Esophagus squamous epithelium (tissue), 5 donors: ENCODE measurements at places on chromosomes 2 and 18. TPM values are rescaled to one million over a fixed set of nuclear protein-coding genes. Genes with fewer than 3 reads are reported as not detected.

DNA sequence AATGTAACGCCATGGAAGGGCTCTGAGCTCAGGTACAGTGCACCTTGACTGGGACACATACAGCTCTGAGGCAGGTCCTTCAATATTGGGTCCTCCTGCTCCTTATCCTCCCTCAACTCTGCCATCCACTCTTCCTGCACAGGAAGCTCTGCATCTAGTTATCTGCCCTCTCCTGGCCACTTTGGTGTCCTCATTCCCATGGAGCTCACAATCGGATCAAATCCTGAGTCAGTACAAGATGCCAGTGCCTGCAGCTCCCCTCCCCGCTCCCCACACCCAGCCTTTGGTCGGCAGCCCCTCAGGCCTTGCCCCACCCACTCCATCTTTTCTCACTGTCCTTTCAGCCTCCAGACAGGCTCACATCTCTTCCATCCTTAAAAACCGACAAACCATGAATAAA is 58.0 kb downstream of the LRRFIP1 start:
- DNase-seq, result no peak

DNA sequence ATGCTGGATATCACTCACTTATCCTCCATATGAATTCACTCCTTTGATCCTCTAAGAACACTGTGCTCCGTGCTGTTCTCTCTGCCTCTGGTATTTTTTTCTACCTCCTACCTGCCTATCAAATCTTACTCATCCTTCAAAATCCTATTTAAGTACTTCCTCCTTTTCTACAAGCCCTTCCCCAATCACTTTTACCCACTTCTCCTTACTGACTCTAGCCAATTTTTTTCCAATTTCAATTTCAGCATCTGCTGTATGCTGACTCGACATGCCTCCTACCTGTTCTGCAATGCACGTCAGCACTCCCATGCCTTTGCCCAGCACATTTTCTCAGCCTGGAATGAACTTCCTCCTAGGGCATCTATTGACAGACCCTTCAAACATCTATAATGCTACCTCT is 37.3 kb upstream of the LNPK start:
- DNase-seq, result no peak

DNA sequence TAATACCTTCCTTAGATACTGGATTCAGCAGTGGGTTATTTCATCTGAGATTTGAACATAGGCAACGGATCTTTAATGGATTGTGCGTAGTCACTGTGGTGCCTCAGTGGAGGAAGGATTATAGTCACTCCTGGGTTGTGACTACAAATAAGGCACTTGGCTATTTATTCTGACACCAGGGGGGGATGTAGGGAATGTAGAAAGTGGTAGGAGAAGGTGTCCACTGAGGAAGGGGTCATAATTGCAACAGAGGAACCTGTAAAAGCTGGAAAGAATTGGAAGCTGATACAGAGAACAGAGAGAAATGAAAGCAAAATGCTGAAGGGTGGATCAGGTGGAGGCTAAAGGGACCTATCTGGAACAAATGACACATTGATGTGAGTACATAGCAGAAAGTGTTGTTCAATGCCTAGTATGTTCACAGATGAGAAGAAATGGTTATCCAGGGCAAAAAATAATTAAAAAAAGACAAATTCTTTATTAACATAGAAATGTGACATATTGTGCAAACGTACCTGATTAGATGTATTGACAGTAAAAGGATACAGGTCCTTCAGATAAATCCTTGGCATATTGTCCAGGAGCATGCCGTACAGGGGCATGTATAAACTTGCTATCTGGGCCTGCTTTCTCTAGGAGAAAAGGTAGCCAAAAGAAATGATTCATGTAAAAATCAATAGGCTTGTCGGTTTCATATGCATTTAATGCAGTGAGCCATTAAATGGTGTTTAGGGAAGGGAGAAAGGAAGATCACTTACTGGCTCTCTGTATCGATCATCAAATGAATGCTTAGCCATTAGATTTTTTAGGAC is 91.2 kb upstream of the CCDC195 start:
- DNase-seq, result no peak

- DNase-seq, result no peak
Measured at GRCh38 chr2:21710031-21710430, 586.3 kb downstream of the TDRD15 start.

DNA sequence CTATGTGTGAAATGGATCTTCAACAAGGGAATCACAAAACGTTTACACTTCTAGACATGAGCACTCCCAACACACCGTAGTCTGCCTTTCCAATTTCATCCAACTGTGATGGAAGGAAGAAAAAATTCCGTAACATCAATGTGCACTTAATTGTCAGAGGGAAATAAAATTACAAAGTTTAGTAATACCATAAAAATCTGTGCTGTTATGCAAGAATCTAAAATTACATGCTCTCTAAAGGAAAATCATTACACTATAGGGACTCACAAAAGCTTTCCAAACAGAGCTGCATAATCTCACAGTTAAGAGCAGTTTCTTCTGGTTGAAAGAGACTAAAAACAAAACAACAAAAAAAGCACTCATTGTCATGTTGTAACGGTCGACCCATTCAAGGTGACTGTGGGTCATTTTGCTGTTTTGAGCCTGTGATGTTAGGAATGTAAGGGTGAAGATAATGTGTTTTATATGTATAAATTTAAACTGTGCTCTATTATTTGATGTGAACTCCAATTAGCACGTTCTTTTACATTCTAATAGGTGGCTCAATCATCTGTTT is 698.0 kb downstream of the TDRD15 start:
- DNase-seq, result no peak

DNA sequence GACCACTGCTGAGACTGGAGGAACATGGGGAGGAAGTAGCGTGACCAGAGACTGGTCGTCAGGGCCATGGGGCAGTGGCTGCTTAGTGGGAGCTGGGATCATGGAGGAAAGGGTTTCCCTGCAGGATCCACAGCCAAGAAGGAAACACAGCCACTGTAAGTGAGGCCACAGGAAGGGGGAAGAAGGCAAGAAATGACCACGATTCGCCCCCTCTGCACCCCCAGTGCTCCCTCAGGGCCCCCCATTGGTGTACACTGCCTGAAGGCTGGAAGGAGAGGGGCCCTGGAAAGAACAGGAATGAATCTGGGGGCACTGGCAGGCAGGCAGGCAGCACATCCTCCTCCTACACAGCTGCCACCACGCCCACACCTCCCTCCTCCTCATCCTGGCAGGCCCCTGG is 62.5 kb upstream of the RMDN2 start:
- no peak for DNase-seq

- no peak for DNase-seq
Measured at GRCh38 chr2:208358758-208359631, 47.6 kb upstream of the PTH2R start.

- DNase-seq, result no peak
Measured at GRCh38 chr2:68940369-68940768, 12.3 kb downstream of the GKN2 start.

DNA sequence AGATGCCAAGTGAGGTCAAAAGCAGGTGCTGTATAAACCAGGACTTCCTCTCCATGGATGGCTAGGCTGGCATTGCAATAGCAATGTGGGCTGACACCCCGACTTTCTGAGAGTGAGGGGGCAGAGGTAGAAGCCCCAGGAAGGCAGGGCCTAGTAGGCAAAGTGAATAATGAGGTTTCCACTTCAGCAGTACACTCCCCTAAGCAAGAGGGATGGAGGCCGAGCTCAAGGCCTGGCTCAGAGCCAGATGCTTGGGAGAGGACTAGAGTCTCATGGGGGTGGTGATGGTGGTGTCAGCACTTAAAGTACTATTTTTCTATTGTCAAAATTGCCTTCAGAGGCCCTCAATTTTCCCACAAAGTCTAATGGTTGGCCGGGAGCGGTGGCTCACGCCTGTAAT is 41.6 kb upstream of the HK2 start:
- DNase-seq, result no peak

DNA sequence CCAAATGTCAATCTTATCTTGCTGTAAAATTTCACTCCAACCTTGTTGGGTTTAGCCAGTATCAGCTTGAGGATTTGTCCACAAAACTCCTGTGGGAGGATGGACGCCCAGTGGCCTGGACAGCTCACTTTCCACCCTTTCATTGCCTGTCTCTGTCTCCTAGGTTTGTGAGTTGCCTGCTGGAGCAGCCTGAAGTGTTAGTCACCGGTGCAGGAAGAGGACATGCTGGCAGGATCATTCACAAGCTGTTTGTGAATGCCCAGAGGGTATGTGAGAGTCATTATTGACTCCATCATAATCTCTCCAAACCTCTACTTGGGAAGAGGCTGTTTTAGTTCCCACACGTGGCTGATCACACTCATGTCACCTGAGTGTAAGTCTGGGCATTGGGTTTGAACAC is 112.3 kb downstream of the RAB3GAP1 start:
- DNase-seq, result no peak

Gene ZEB2
- 56.5 TPM for total RNA-seq

Gene MEP1B
- total RNA-seq, result not detected

Gene REG1B
- not detected for total RNA-seq

Gene ACKR3
- 29.5 TPM for total RNA-seq

Gene ITGB6
- total RNA-seq, result 33.8 TPM

Gene TP53I3
- total RNA-seq, result 129 TPM

Gene KIAA2012
- total RNA-seq, result not detected

Gene FSHR
- not detected for total RNA-seq
